Effector memory CD8-positive, alpha-beta T cell (primary cell): ENCODE measurements at places on chromosomes 3 and 15.

DNA sequence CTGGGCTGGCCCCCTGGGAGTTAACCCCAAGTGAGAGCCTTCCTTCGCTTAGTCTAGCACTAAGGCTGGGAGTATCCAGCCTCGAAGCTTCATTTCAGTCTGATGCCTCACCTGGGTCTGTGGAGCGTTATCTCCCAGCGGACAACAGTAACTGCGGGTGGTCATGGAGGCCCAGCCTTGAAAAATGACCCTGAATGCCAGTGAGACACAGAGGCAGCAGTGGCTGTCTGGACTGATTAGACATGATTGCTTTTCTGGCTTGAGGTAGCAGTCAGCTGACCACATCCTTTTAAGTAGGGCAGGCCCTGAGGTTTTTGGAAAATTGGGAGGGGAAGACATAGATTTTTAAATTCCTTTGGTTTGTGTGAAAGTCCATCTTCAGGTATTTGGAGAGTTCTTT is 28.2 kb upstream of the TRIM59 start:
- DNase-seq = no peak

DNA sequence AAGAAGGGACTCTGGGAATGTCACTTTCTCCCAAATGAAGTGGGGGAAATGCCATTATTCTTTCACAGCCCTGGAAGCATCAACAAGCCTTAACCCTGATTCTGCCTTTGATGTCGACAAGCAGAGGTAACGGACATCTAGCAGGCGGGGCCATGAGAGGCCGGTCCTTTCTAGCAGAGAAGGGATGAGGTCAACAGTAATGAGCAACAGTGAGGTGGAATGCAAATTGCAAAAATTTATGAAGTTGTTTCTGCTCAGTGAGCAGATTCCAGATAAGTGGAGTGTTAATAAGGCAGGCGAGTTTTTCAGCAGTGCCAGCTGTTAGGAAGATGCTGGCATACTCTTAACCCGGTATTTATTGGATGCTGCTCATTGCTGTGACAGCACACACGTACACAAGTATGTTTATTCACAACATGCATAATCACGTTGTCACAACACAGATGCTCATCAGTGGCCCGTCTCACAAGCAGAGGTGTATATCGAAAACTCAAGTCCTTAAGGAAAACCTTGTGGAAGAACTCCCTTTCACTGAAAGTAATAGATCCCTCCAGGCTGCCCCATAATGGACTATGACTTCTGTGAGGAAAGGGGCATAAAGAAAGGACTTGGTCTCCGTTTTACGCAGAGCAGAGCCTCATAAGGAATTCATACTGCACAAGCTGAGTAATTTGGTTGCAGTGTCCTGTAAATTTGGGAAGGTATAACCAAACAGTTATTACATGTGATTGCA is 329.0 kb downstream of the IGSF11 start:
- no peak for DNase-seq

DNA sequence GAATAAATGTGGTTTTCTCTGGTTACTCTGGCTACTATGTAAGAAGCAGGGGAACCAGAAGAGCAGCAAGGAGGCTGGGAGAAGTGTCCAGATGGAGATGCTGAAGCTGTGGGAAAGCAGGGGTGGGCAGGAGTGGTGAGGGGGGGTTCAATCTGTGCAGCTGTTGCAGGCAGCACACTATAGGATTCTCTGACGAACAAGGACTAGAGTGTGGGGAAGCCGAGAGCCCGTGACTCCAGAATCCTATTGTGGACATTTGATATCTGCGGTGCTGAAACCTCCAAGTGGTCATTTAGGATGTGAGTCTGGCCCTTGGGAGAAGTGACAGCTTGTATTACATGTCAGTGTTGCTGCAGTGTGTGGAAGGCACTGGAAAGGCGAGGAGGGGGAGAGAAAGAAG is 60.5 kb downstream of the GABRB3 start:
- no peak for DNase-seq

GRCh38 chr3:140128631-140129030 is 193.6 kb downstream of the CLSTN2 start:
- no peak for DNase-seq

- no peak for DNase-seq
These were observed 4.4 kb downstream of the LAMP3 start for GRCh38 chr3:183158113-183158512.

- no peak for DNase-seq
These were observed 193.7 kb downstream of the OTOL1 start for GRCh38 chr3:161690299-161690620.

DNA sequence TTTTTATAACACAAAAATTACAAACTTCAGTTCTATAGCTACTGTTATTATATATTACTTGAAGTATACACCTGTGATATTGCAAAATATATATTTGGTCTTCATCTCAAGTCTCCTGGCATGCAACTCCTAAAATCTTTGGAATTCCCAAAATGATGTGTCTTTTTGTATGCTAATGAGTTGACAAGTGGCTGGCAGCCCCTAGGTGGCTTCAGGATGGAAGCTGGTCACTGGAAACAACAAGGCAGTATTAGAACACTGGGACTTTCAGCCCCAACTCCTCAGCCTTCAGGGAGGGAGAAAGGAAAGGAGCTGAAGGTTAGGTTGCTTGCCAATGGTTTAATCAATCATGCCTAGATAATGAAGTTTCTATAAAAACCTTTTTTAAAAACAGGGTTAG is 112.0 kb downstream of the SCAPER start:
- DNase-seq = no peak

DNA sequence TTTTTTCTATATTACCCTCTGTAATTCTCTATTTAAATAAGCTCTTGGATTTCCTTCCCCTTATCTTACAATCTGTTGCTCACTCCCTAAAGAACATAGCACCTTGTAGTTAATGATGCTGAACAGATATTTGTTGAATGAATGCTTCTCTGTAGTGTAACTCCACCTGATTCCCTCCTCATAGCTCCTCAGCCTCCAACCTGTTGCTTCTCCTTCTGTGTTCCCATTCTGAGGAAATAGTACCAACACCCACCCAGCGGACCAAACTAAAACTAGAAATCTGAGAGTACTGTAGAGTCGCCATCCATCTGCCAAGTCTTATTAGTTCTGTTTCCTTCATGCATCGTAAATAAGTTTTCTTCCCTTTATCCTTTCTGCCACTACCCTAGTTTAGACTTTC is 55.5 kb upstream of the GNB4 start:
- no peak for DNase-seq

DNA sequence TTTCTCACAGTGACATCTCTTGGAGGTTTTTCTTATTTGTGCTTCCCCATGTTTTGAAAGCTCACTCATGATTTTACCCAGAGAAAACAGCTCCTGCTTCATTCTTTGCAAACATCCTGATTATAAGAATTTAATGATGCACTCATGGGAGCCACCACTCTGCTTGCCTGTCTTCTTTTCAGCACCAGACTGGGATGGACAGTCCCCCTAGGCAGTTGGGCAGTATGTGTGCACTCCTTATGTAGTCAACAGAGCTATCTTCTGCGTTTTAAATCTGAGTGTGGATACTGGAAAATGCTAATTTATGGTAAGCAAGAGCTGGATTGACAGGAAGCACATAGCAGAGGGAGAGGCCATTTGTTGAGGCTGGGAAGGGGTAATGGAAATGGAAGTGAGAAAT is 276.1 kb downstream of the AGBL1 start:
- DNase-seq = no peak

DNA sequence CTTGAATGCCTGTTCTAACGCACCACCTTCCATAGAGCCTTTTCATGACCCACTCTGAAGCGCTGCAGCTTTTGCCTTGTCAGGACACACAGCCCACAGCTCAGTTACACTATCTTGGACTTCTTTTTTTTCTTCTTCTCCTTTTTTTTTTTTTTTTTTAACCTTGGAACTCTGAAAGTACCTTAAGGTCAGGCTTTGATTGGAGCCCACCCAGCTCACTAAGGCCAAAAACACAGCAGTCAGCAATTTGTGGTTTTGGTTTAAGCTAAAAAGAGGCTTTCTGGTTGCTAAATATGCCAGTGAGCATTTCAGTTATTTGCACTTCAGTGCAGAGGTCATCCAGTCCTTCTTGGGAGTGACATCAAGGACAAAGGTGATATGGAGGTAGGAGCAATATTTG is 1.7 kb downstream of the SLC25A20 start:
- DNase-seq = no peak

- DNase-seq = no peak
These were observed 326.5 kb downstream of the CGGBP1 start for GRCh38 chr3:87732294-87732693.

GRCh38 chr3:46671541-46672348 is 21.7 kb downstream of the ALS2CL start:
- no peak for DNase-seq

GRCh38 chr3:23086331-23086730 is 116.8 kb upstream of the UBE2E2 start:
- no peak for DNase-seq

DNA sequence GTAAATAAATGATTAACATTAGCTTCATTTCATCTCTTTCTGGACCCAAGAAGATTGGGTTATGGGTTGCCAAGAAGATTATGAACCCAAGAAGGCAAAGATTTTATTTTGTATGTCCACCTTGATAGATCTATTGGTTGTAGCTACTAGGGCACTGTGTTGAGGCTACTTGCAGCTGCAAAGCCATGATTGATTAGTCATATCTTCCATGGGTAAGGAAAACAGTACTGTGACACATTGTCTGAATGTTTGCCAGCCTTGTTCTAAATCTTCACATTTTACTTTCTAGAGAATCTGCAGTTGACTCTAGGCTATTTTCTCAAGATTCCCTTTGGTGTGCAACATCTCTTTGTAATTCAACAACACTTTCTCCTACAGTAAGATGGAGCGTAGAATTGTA is 229.2 kb upstream of the KCNH8 start:
- no peak for DNase-seq

DNA sequence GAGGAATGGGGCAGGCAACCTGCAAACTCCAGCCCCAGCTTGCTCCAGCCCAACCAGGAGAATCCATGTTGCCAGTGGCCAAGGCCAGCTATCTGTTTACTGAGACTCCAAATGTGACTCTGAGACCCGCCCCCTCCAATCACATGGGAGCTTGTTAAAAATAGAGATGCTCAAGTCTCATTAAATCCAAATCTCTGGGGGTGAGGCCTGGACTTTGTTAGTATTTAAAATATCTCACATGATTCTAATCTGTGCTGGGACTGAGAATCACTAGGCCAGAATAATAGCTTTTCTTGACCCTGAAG is 224.2 kb upstream of the TBL1XR1 start:
- DNase-seq = no peak

GRCh38 chr3:40237889-40238571 is 71.5 kb upstream of the EIF1B start:
- no peak for DNase-seq

GRCh38 chr3:178522200-178523052 is 13.8 kb upstream of the KCNMB2 start:
- DNase-seq = no peak

DNA sequence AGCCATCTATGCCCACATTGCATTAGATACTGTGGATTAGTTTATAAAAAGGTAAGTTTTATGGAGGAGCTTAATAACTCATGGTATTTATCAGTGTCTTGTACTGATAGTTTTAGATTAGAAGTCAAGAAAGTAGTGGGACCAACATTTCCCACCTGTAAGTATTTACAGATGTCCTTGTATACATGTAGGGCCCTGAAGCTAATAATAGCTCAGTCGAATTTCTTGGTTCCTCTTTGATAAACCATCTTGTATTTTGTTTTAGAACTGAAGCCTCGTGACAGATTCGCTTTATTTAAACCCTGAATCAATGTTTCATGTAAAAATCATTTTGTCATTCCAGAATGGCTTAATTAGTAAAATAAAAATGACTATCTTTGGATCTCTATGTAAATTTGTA is 73.4 kb downstream of the CRYBG3 start:
- DNase-seq = no peak

GRCh38 chr3:126671521-126671920 is 16.6 kb upstream of the TXNRD3 start:
- no peak for DNase-seq

GRCh38 chr3:108085810-108086350 is 5.0 kb downstream of the CD47 start:
- DNase-seq = no peak

- no peak for DNase-seq
These were observed 29.1 kb downstream of the HDAC11 start for GRCh38 chr3:13509059-13509815.

DNA sequence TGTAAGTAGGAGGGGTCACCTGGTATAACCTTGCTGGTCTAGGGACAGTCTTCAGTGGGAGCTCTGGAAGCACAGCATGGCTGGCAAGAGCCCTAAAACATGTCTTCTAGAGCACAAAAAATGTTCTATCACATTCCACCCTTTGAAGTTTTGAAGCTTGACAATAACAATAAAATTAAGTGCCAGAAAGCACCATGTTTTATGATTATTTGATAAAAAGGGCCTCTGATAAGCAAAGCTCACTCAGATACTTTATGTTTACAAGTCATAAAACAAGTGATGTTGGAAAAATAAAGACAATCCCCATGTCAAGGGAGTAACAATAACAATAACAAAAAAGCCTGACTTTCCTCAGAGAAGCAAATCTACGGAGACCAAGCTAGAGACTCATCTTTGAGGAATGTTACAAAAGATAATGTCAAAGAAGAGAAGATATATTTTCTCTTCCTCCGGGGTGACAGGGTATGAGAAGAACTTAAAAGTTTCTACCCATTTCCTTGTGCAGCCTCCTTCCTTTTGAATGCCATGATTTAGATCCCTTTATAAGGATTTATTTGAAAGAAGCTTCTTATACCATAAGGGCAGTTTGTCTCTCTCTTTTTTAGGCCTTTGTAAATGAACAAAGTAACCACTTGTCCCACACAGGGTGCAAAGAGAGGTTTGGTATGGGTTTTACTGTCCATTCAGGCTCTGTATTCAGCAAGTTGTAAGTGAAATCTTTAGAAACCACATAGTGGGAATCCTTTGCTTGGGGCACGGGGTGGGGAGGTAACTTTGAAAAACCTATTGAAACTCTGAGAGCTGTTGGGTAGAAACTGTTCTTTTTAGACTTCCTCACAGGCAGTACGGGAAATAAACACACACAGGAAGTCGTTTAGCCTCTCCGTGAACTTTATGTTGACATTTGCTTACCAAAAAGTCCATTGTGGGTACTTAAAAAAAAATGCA is 109.6 kb upstream of the RBMS3 start:
- DNase-seq = no peak

DNA sequence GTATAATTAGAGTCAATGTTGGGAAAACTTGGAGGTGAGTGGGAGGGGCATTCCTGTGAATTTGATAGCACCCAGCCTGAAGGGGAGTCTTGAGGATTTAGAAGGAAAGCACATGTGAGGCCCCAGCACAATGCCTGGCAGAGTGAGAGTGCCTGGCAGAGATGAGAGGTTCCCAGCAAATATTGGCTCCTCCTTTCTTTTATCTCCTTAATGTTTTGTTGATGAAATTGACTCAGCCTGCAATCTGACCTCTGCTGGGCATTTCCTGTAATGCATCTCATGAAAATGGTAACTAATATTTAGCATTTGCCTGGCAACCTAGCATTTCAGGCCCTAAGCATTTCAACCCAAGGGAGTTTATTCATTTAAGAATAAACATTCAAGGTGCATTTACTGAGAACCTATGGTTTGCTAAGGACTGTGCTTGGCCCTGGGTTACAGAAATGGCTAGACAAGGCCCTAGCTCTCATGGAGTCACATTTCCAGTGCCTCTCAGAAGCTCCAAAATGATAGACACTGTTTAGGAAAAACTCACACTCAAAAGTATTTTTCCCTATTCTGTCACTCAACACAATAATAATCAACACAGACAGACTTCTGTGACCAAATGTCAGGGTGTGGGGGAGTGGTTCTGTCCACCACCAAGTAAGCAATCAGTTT is 19.0 kb downstream of the PDHB start:
- peak; percentile 56 for DNase-seq
